ENCODE measurements at places on chromosomes 1 and 21.

DNA sequence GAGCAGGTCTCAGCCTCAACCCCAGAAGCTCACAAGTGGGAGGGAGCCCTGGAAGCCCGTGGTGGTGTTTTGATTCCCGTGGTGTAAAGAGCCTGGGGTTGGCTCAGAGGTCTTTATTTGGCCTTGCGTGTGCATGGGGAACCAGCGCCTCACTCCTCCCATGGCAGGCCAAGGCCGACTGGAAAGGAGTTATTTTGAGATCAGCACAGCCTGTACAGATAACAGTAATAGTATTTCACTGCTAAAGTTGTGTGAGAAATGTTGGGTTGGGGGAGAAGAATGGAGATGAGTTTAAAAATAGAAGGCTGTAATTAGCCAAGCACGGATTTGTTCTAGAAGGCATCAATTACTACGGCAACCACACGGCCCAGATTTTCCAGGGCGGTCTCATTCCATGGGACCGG is 186.5 kb downstream of the DYRK1A start:
- DNase-seq = no peak

- no peak for DNase-seq
These were observed 74.6 kb upstream of the IPO9 start for GRCh38 chr1:201754353-201754752.

- DNase-seq = peak; percentile 64
These were observed 35.8 kb downstream of the GREM2 start for GRCh38 chr1:240575981-240576662.

DNA sequence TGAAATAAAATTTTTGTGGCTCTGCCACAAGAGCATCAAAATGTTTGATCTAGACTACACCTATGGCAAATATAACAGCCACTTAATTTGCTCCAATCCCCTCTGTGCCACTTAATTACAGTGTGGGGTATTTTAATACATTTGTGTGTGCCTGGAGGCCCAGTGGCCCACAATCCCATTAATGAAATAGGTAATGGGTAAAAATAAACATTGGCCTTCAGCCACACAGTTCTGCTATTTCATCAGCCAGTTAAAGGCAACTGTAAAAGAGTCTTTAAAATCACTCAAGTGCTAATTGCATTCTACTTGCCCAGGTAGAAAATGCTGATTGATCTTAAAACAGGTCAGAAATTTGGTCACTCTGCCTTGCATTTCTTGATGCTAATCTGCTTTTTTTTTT is 151.6 kb upstream of the UBE2U start:
- DNase-seq = no peak

DNA sequence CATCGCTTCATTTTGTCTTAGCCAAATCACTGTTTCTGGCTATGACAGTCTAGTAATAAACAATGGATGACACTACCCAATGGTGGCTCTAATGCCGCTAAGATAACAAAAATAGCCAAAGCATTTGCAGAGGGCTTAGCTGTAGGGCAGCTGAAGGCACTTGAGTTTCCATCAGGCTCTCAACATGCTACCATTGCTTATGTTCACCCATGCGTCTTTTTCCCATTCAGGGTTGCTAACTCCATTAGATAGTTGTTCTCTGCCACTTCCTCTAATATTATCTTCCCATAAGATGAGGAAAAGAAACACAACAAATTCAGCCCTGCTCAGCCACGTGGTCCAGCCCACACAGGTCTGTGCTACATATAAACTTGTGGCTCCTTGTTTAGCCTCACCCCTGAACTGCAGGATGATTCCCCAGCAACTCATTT is 159.6 kb downstream of the TOMM20 start:
- DNase-seq = peak; percentile 31

GRCh38 chr1:163231385-163231784 is 28.7 kb upstream of the RGS5 start:
- DNase-seq = no peak

DNA sequence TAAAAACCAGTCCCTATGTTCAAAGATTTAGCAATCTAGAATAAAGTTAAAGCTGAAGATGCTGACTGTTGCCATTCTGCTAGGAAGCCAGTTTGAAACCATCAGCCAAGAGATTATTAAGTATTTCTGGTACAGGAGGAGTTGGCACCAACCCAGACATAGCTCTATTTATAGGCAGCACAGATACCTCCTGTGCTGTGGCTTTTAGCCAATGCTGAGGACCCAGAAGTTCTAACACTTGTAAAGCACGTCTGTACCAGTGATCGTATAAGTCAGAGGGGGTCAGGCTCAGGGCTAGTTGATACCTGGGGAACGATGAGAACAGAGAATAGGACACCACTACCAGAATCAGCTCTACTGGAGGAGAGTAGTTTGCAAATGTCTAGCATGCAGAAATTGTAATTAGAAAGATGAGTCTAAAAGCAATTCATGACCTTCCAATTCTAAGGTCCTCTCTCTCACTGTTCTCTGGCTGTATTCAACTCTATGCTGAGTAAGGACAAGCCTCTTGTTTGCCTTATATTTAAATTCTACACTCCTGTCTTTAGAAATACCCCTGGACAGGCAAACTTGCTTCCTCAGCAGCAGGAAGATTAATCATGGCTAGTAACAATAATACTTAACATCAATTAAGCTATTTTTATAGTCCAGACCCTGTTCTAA is 96.8 kb upstream of the PALMD start:
- DNase-seq = peak; percentile 40

- DNase-seq = peak; percentile 82
These were observed 22.1 kb downstream of the GRHL3 start for GRCh38 chr1:24341260-24341659.

DNA sequence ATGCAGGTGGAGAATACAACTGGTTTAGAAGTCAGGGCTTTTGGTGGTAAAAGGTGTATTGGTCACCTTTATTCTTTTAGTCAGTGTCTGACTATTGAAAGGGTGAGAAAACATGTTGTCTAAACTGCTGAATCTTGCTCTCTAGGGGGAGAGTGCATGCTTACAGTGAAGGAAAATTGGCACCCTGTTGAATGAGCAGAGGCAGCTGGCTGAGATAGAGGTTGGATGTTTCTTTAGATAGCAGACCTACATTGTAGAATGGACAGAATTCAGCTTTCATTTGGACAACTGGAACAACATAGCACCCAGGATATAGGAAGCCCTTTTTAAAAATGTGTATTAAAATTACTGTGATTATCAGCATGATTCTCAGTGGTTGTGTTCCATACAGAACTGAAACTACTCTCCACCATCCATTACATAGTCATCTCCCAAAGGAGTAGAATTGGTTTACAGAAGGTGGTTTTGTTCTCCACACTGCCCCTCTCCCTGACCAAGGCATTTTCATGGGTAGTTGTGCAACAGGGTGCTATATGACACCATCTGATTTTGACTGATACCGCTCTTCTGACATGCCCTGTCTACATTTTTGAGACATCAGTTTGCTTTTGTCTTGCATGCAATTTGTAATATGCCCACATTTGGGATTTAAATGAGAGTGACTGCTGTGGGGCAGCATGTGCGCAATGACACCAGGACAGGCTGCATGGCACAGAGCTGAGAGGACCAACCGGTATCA is 16.2 kb downstream of the RHOU start:
- DNase-seq = no peak

DNA sequence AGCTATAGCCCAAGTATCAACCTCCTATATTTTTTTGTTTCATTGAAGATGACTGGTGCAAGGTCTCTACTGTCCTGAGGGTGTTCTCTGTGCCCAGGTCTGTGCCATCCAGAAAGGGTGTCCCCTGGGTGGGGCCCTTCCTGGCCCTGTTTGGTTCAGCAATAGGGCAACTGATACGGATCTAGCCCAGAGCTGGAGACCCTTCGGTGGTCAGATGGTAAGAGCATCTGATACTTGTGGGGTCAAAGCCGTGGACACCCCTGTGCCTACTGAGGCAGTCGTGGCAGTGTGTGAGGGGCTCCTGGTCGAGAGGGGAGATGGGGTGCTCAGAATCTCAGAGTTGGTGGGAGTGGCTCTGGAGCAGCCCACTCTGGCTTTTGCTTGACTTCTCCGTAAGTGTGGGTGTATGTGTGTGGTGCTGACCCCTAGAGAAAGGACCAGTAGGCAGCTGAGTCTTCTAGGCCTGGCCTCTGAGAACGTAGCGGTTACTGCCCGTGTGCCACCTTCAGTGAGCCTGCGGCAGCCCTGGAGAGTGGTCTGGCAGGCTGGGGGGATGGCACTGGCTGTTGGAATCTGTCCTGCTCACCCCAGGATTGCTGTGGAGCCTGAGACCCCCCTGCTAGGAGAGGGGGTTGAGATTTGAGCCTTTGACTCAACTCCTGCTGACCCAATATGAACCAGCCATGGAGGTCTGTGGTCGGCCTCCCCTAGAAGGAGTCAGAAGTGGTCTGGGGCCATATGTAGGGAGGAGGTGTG is 2.7 kb downstream of the AMPD2 start:
- no peak for DNase-seq

DNA sequence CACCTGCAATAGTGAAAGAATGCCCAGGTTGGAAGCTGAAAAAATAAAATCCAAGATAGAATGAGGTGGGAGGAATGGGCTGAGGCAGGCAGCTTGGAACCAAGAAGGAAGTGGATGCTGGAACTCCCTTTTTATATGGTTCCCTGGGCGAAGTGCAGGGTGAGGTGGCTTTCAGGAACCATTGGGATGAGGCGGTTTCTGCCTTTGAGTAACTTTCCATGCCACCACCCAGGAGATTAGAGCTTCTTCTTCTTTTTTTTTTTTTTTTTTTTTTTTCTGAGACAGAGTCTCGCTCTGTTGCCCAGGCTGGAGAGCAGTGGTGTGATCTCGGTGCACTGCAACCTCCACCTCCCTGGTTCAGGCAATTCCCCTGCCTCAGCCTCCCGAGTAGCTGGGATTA is 17.8 kb upstream of the MRPS6 start:
- DNase-seq = no peak

DNA sequence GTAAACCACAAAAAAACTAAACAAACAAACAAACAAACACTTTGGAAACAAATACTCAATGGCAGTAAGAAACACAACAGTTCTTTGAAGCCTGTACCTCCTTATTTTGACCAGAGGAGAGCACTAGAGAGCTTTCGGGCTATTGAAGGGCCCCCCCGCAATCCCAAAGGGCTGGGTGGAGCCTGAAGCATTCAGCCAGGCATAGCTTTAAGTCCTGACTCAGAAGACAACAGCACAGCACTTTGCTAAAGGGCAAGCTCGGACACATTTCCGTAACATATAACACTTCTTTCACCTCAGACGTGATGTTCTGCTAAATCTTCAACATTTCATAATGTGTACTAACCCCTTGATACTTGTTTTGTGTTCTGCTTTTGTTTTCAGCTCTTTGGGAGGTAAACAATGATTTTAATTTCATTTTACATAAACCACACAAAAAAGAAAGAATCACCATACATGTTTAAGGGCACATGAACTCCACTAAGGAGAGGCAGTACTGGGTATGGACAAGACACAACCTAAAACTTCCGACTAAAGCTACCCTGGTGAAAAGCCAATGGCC is 9.7 kb upstream of the SHCBP1L start:
- DNase-seq = peak; percentile 53

GRCh38 chr1:247530785-247531184 is 5.5 kb downstream of the OR2C3 start:
- no peak for DNase-seq

DNA sequence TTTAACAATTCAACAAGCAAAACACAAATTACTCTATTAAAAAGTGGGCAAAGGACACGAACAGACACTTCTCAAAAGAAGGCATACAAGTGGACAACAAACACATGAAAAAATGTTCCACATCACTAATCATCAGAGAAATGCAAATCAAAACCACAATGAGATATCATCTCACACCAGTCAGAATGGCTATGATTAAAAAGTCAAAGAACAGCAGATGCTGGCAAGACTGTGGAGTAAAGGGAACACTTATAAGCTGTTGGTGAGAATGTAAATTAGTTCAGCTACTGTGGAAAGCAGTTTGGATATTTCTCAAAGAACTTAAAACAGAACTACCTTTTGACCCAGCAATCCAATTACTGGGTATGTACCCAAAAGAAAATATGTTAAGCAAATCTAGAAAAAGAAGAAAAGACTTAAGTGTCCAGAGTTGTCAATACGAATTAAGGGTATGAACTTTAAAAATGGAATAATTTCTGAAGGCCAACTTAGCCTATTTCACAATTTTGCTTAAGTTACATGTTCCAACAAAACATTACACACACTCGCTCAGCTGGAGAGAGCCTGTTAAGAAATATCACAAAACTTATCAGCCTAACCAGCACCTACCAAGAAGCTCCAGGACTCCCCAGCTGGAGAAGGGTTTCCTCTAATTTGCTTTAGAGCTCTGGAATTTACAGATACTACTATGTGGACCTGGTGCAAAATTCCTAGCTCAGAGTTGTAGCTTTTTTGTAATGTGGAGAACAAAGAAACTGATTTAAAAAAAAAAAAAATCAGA is 232.1 kb downstream of the DUSP10 start:
- no peak for DNase-seq

GRCh38 chr1:177945943-177946650 is 23.8 kb downstream of the SEC16B start:
- peak; percentile 79 for DNase-seq

GRCh38 chr1:64043976-64044375 is 159.4 kb upstream of the UBE2U start:
- DNase-seq = no peak

GRCh38 chr1:116545359-116545705 is 25.5 kb downstream of the CD58 start:
- DNase-seq = no peak

- peak; percentile 5 for DNase-seq
These were observed 7.3 kb upstream of the CTRC start for GRCh38 chr1:15430787-15431570.

GRCh38 chr21:17491716-17492414 is 21.0 kb upstream of the CXADR start:
- no peak for DNase-seq

- DNase-seq = no peak
These were observed 70.3 kb downstream of the OLFML2B start for GRCh38 chr1:161953256-161953920.

DNA sequence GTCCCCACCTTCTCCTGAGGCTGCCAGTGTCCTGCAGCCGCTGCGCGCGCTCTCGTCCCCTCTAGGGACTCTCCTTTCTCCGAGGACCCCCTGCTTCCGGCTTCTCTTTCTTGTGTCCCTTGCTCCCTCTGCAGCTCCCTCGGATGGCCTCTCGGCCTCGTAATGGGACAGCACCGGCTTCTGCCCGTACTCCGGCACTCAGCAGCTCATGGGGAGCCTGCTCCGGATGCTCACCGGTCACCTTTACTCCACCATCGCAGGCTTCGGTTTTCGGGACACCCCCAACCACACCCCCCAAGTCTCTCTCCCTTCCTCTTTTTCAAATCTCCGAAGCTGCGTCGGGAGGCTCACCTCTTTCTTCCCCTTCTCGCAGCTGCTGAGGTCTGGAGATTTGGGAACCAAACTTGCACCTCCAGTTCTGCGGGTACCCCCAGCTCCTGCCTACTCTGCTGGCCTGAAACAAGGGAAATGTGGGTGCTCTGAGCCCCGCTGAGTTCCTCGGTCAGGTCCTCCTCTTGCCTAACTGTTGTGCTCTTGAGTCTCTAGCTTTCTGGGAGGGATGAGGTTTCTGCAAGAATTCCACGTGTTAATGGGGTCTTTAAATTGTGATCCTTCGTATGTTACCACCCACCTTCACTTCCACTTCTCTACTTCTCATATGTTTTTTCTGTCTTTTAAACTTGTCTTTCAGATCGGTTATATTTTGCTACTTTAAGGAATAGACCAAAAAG is 930 bp downstream of the CDC14A start:
- DNase-seq = peak; percentile 54

GRCh38 chr1:231679109-231679508 is 52.5 kb downstream of the DISC1 start:
- DNase-seq = peak; percentile 90
